ENCODE measurements at places on chromosomes 7 and 10. TPM values are rescaled to one million over a fixed set of nuclear protein-coding genes. Genes with fewer than 3 reads are reported as not detected.
A peak's percentile ranks its signal among the peaks of the same experiment; 100 is the strongest.

DNA sequence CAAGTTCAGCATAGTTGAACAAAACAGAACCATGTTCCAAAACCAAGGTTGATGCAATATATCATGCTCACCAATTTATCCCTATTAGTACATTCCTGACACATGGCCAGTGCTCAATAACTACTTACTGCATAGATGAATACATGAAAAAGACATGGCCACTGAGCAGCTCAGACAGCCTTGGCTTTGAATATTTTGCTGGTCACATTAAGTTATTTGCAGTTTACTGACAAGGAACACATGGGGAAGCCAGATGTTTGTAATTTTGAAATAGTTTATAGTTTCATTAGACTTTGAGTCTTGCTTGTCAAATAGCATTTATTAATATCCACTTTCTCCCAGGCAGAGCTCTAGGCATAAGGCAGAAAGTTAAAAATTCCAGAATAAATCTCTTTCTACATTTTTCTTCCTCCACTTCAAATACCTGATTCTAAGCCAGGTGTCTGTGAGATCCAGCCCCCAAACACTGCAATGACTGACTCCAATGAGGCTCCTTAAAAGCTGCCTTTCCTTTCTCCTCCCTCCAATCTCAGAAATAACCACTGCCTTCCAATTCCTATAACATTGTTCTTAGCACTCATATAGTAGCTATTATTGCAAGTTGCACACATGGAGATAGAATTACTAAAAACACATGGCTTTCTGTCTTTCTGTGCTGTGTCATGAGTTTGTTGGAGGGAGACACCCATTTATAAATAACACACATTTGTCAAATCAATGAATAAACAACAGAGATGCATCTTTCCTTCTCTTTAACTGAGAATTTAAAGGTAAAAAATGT, 91.3 kb downstream of the PCGF5 start:
- no peaks in the 10 kb centered on the region for H3K4me1 ChIP-seq
- no peak overlapping the region for H3K27ac ChIP-seq
- no peaks in the 10 kb centered on the region for H3K27me3 ChIP-seq
- no peak overlapping the region for H3K4me3 ChIP-seq
- DNase-seq, result no peak

OPN1SW gene
- total RNA-seq, result not detected

DNA sequence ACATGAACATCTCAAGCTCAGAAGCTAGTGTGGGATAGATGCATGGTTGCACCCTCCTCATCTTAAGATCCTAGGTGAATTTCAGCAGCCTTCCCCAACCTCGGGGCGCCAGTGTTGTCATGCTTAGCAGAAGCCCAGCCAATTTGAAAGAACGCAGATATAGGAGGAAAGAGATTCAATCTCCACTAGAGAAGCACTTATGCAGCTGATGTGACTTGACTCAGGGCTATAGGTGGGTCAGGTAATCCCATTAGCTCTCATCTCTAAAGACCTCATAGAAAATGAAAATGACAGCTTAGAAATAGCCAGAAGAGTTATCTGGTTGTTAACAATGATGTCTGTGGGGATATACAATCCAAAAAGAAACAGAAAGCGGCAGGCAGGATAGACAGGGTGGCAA, 310.5 kb downstream of the GPAM start:
- no peaks in the 10 kb centered on the region for H3K4me1 ChIP-seq
- H3K27ac ChIP-seq, result no peak overlapping the region
- DNase-seq, result no peak
- H3K27me3 ChIP-seq, result no peaks in the 10 kb centered on the region
- H3K36me3 ChIP-seq, result no peaks in the 10 kb centered on the region
- H3K4me3 ChIP-seq, result no peak overlapping the region

PPRC1 gene
- 31.4 TPM for total RNA-seq

- no peaks in the 10 kb centered on the region for H3K4me1 ChIP-seq
- H3K36me3 ChIP-seq, result no peaks in the 10 kb centered on the region
- no peak overlapping the region for H3K4me3 ChIP-seq
These were observed 30.5 kb downstream of the NPS start for GRCh38 chr10:127579640-127580039.

- no peaks in the 10 kb centered on the region for H3K27me3 ChIP-seq
- no peak overlapping the region for H3K27ac ChIP-seq
- no peak overlapping the region for H3K4me3 ChIP-seq
- H3K4me1 ChIP-seq, result peaks cover 2% of the 10 kb centered on the region
- H3K36me3 ChIP-seq, result no peaks in the 10 kb centered on the region
These were observed 29.8 kb upstream of the KLF6 start for GRCh38 chr10:3814838-3815220.

GRCh38 chr10:76352300-76352699, 920.9 kb downstream of the LRMDA start:
- no peak for DNase-seq
- no peak overlapping the region for H3K4me3 ChIP-seq
- H3K36me3 ChIP-seq, result no peaks in the 10 kb centered on the region

DNA sequence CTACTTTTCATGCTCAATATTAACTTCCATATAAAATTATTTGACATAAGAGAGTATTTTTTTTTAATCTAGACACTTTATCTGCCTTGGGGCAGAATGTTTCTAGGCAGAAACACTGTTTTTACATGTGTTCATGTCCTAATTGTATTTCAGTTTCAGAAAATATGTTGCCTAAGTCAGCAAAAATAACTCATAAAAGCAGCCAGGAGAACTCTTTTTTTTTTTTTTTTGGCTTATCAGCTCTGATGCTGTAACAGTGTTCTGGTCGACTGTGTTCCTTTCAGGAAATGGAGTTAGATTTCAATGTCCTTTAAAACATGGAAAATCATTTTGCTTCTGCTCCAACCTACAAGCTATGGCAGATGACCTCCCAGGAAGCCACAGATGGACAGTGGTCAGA, 63.2 kb upstream of the OPALIN start:
- H3K4me1 ChIP-seq, result no peaks in the 10 kb centered on the region
- no peak for DNase-seq
- H3K36me3 ChIP-seq, result no peaks in the 10 kb centered on the region
- no peaks in the 10 kb centered on the region for H3K27me3 ChIP-seq

DGKI gene
- total RNA-seq, result 11.3 TPM

- no peak overlapping the region for H3K4me3 ChIP-seq
- H3K4me1 ChIP-seq, result no peaks in the 10 kb centered on the region
- no peak overlapping the region for H3K27ac ChIP-seq
These were observed 37.3 kb downstream of the ZNF777 start for GRCh38 chr7:149423449-149424110.

NFE2L3 gene
- 3.1 TPM for total RNA-seq

- H3K4me1 ChIP-seq, result peaks cover 3% of the 10 kb centered on the region
- peak overlapping the region; percentile 62 for H3K4me3 ChIP-seq
- H3K27me3 ChIP-seq, result no peaks in the 10 kb centered on the region
- no peaks in the 10 kb centered on the region for H3K36me3 ChIP-seq
- no peak overlapping the region for H3K27ac ChIP-seq
- no peak for DNase-seq
These were observed 2.8 kb downstream of the FHIP2A start for GRCh38 chr10:114824391-114824790.

GRCh38 chr10:42992957-42993390, 83.9 kb upstream of the RET start:
- H3K27me3 ChIP-seq, result no peaks in the 10 kb centered on the region
- DNase-seq, result no peak
- no peak overlapping the region for H3K4me3 ChIP-seq
- no peaks in the 10 kb centered on the region for H3K36me3 ChIP-seq
- no peak overlapping the region for H3K27ac ChIP-seq

DNA sequence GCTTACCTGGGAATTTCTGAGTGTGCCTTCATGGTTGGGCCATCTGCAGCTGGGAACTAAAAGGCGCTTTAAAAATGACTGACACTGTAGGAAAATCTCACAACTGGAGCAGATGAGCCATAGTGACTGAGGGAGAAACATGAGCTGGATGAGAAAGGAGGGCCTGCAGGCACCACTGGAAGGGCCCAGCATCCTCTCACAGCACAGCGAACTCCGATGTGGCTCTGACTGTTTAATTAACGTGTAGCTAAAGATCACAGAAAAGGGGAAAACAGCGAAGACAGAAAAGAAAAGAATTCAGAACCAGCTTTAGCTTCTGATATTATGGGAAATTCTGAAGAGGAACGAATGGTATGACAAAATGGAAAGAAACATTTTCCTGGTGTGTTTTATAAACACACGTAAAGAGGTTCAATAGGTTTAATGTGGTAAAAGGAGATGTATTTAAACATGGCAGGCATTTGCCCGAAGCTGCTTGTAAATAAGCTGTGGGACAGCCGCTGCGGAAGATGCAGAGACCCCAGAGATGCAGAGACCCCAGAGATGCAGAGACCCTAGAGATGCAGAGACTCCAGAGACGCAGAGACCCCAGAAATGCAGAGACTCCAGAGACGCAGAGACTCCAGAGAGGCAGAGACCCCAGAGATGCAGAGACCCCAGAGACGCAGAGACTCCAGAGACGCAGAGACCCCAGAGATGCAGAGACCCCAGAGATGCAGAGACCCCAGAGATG, 534.3 kb downstream of the PTPRN2 start:
- H3K4me3 ChIP-seq, result no peak overlapping the region
- H3K27me3 ChIP-seq, result no peaks in the 10 kb centered on the region
- DNase-seq, result no peak

DNA sequence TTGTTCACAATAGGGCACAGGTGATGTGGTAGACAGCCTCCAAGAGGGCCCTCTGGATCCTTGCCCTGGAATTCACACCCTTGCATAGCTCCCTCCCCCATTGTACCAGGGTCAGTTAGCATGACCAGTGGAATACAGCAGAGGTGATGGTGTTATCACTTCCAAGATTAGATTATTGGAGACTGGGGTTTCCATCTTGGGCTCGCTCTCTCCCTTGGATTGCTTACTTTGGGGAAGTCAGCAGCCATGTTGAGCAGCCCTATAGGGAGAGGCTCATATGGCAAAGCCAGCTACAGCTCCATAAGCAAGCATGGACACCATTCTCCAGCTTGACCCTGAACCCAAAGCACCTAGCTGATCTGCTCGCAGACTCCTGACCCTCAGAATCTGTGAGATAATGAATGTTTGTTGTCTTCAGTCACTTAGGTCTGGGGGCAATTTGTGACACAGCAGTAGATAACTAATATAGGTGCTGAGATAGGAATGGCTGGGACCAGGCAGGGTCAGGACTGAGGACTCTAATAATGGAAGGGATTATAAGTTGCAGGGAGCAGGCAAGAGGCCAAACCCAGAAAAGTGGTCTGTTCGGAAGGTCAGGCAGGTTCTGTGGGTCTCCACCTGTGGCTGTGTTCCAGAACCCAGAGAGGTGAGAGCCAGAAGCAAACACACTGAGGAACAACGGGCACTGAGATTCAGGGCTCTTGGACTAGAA, 22.9 kb downstream of the TBXAS1 start:
- DNase-seq, result no peak
- no peaks in the 10 kb centered on the region for H3K4me1 ChIP-seq
- H3K36me3 ChIP-seq, result no peaks in the 10 kb centered on the region
- H3K27ac ChIP-seq, result no peak overlapping the region
- no peak overlapping the region for H3K4me3 ChIP-seq
- no peaks in the 10 kb centered on the region for H3K27me3 ChIP-seq

STEAP4 gene
- 125 TPM for total RNA-seq

GRCh38 chr7:7843972-7844371, 124.6 kb upstream of the GLCCI1 start:
- H3K4me1 ChIP-seq, result no peaks in the 10 kb centered on the region
- H3K27me3 ChIP-seq, result no peaks in the 10 kb centered on the region
- no peak overlapping the region for H3K4me3 ChIP-seq
- no peaks in the 10 kb centered on the region for H3K36me3 ChIP-seq
- DNase-seq, result no peak

HUS1 gene
- total RNA-seq, result 28.2 TPM

DNA sequence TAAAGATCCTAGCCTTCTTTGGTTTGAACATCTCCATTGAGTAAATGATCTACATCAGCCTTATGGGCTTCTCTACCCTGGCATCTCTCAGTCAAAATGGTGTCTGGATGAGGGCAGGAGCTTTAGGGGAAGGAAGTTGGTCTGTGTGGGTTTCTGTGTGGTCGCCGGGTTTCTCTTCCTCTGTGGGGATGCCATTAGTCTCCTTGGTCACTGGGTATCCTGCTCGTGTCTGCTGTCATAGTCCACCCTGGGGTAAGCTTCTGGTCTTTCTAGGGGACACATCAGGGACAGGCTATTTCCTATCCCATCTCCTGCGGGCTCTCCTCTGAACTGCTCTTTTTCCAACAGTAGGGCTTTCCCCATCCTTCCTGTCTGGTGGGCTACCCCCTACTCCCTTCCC, 150.3 kb upstream of the NPY start:
- no peak overlapping the region for H3K27ac ChIP-seq
- DNase-seq, result no peak
- no peaks in the 10 kb centered on the region for H3K27me3 ChIP-seq
- no peak overlapping the region for H3K4me3 ChIP-seq
- H3K36me3 ChIP-seq, result no peaks in the 10 kb centered on the region
- no peaks in the 10 kb centered on the region for H3K4me1 ChIP-seq

- H3K4me3 ChIP-seq, result no peak overlapping the region
- H3K36me3 ChIP-seq, result no peaks in the 10 kb centered on the region
- H3K27me3 ChIP-seq, result no peaks in the 10 kb centered on the region
- H3K4me1 ChIP-seq, result no peaks in the 10 kb centered on the region
These were observed 4.6 kb upstream of the SERPINE1 start for GRCh38 chr7:101121991-101122932.

SSC4D gene
- 0.58 TPM for total RNA-seq

GRCh38 chr10:30691639-30692015, 62.1 kb upstream of the LYZL2 start:
- H3K36me3 ChIP-seq, result no peaks in the 10 kb centered on the region
- H3K4me3 ChIP-seq, result no peak overlapping the region
- no peak for DNase-seq
- H3K27ac ChIP-seq, result no peak overlapping the region
- no peaks in the 10 kb centered on the region for H3K27me3 ChIP-seq

DNA sequence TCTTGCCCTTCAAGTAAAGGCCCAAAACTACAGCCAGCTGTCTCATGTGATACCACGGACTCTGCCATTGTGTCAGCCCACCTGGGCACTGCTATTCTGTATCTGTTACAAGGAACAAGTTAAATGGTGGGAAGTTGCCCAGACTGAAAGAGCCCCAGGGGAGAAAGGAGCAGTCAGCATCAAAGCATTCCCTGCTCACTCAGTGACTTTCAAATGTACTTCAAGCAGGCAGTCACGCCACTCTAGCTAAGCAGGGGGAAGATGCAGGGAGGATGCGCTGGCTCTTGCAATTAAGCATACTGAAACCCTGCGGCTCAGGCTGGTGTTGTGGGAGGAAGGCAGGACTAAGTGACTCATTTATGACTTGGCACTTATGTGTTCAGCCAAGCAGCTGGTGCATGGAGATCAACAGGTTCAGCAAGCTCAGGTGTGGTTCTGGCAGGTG, 1249.6 kb downstream of the TYW1 start:
- no peaks in the 10 kb centered on the region for H3K36me3 ChIP-seq
- no peak for DNase-seq
- H3K4me1 ChIP-seq, result no peaks in the 10 kb centered on the region
- H3K4me3 ChIP-seq, result no peak overlapping the region
- H3K27ac ChIP-seq, result no peak overlapping the region
- H3K27me3 ChIP-seq, result no peaks in the 10 kb centered on the region

SPDYE18 gene
- total RNA-seq, result 1.2 TPM

FAM13C gene
- 8.1 TPM for total RNA-seq

AFAP1L2 gene
- 16.3 TPM for total RNA-seq

DENND2A gene
- 19.2 TPM for total RNA-seq
